ENCODE measurements at places on chromosomes 4 and X. TPM values are rescaled to one million over a fixed set of nuclear protein-coding genes. Genes with fewer than 3 reads are reported as not detected.
A peak's percentile ranks its signal among the peaks of the same experiment; 100 is the strongest.

- DNase-seq, result peak; percentile 8
Measured at GRCh38 chr4:98383431-98384106, 122.4 kb downstream of the RAP1GDS1 start.

- DNase-seq, result peak; percentile 32
Measured at GRCh38 chrX:1673337-1673736, 58.5 kb downstream of the ASMT start.

- DNase-seq, result peak; percentile 90
Measured at GRCh38 chr4:48047421-48047844, 30.9 kb downstream of the NIPAL1 start.

- no peak for DNase-seq
Measured at GRCh38 chr4:128341634-128342033, 54.0 kb upstream of the PGRMC2 start.

GRCh38 chr4:185921583-185922555, 109.9 kb upstream of the SORBS2 start:
- no peak for DNase-seq

DNA sequence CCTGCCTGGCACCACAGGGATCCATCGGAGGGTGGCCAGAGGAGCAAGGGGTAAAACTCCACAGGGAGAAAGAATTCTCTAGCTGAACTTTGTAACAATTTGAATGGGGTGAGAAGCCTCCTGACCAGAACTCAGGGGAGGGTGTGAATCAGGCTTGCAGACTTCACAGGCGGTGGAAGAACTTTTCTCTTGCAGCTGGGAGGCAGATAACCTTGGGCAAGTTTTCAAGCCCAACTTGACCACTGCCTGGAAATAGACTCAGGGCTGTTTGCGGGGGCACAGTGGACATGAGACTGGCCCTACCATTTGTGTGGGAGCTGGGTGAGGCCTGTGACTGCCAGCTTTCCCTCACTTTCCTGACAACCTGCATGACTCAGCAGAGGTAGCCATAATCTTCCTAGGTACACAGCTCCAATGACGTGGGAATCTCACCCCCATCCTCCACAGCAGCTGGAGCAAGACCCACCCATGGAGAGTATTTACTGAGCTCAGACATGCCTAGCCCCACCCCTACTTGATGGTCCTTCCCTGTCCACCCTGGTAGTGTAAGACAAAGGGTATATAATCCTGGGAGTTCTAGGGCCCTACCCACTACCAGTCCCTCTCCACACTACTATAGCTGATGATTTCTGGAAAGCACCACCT, 210.0 kb upstream of the AGTR2 start:
- DNase-seq, result no peak

DNA sequence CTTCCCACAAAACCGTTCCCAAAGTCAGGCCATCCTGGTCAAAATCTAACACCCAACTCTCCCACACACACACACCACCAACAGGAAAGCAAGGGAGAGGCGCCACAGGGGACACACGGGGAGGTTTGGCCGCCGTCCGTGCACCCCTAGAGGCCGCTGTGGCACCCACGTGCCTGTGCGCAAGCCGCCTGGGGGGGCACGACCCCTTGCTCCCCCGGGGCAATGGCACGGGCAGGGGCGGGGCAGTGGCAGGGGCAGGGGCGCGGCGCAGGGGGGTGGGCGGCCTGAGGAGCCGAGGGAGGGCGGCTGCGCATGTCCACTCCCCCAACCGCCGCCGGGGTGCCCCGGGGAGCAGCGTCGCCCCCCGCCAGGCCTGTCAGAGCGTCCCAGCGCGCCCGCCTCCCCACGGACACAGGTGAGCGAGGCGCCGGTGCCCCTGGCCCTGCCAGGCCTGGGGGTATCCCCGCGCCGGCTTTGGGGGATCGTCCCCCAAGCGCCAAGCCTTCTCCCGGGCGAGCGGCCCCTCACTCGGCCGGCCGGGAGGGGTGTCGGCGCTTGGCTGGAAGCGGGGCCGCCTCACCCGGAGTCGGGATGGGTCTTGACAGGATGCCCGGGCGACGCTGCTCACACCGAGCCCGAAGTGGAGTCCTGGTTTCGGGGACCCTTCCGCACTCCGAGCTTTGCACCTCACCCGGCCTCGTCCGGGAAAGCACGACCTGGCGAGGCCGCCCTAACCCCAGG, at the start of gene ERAS:
Gene ERAS (plus strand): TSS at position 379 of the 741 bp plus-strand sequence. CDS start 2,611 bp downstream, outside the sequence.
- DNase-seq, result no peak

The MAP7D2 gene
- total RNA-seq, result not detected

The LONRF3 gene
- total RNA-seq, result not detected

The HERC5 gene
- not detected for total RNA-seq

The LRAT gene
- not detected for total RNA-seq
